ENCODE measurements at places on chromosomes 4 and X.
A peak's percentile ranks its signal among the peaks of the same experiment; 100 is the strongest.

- H3K4me3 ChIP-seq, result no peak overlapping the region
- no peaks in the 10 kb centered on the region for H3K27me3 ChIP-seq
- no peaks in the 10 kb centered on the region for H3K36me3 ChIP-seq
- no peak for DNase-seq
- H3K27ac ChIP-seq, result no peak overlapping the region
- H3K4me1 ChIP-seq, result no peaks in the 10 kb centered on the region
Measured at GRCh38 chrX:8484360-8484949, 19.8 kb downstream of the VCX3B start.

DNA sequence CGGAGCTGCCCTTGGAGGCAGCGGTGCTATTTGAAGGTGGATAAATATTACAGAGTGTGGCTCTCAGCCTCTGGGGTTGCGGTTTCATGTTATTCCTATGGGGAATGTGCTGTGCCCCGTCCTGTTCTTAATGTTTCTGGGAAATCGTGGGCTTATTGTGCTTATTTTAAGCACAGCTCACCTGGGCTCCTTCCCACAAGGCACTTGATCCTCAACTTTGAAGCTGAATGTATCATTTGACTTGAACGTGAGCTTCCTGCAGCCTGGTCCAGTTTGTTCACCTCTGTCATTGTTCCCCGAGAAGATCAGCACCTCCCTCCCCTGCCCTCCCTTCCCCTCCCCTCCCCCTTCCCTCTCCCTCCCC is 3.9 kb downstream of the SORCS2 start:
- H3K27me3 ChIP-seq, result peaks cover 39% of the 10 kb centered on the region
- no peaks in the 10 kb centered on the region for H3K36me3 ChIP-seq
- H3K4me3 ChIP-seq, result no peak overlapping the region
- H3K27ac ChIP-seq, result no peak overlapping the region
- H3K4me1 ChIP-seq, result no peaks in the 10 kb centered on the region
- no peak for DNase-seq

DNA sequence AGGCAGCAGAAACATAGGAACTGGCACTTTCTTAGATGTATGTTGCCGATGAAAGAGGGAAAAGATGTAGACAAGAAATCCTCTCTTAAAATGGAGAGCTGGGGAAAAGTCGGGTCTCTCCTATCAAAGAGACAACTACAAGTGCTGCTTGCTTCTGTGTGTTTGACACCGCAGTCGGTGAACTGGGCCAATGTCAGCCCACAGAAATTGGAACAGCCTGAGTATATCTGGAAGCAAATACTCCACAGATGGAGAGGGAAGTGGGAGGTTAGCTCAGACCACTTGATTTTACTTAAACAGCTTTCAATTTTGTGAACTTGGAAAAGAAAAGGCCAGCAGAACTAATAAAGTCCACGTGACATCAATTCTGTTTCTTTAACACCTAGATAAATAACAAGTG is 230.9 kb upstream of the FAT1 start:
- no peak overlapping the region for H3K27ac ChIP-seq
- no peaks in the 10 kb centered on the region for H3K27me3 ChIP-seq

GRCh38 chr4:2763511-2763967 is 7.4 kb upstream of the TNIP2 start:
- H3K4me1 ChIP-seq, result peaks cover 14% of the 10 kb centered on the region
- H3K4me3 ChIP-seq, result peak overlapping the region; percentile 54
- no peak for DNase-seq
- H3K27ac ChIP-seq, result no peak overlapping the region
- no peaks in the 10 kb centered on the region for H3K36me3 ChIP-seq

- H3K27ac ChIP-seq, result no peak overlapping the region
- DNase-seq, result no peak
- H3K4me1 ChIP-seq, result no peaks in the 10 kb centered on the region
- no peak overlapping the region for H3K4me3 ChIP-seq
Measured at GRCh38 chrX:15319075-15319474, 3.6 kb upstream of the ASB11 start.

GRCh38 chrX:74579597-74580198 is 34.7 kb downstream of the RLIM start:
- H3K36me3 ChIP-seq, result peaks cover 8% of the 10 kb centered on the region
- no peak overlapping the region for H3K4me3 ChIP-seq
- peak overlapping the region; percentile 78 for H3K27ac ChIP-seq
- no peaks in the 10 kb centered on the region for H3K27me3 ChIP-seq

GRCh38 chrX:69163936-69164741 is 1.1 kb downstream of the PJA1 start:
- H3K27me3 ChIP-seq, result no peaks in the 10 kb centered on the region
- H3K4me1 ChIP-seq, result peaks cover 27% of the 10 kb centered on the region
- peak; percentile 37 for DNase-seq
- H3K27ac ChIP-seq, result peak overlapping the region; percentile 71
- H3K4me3 ChIP-seq, result peak overlapping the region; percentile 73
- H3K36me3 ChIP-seq, result peaks cover 12% of the 10 kb centered on the region

DNA sequence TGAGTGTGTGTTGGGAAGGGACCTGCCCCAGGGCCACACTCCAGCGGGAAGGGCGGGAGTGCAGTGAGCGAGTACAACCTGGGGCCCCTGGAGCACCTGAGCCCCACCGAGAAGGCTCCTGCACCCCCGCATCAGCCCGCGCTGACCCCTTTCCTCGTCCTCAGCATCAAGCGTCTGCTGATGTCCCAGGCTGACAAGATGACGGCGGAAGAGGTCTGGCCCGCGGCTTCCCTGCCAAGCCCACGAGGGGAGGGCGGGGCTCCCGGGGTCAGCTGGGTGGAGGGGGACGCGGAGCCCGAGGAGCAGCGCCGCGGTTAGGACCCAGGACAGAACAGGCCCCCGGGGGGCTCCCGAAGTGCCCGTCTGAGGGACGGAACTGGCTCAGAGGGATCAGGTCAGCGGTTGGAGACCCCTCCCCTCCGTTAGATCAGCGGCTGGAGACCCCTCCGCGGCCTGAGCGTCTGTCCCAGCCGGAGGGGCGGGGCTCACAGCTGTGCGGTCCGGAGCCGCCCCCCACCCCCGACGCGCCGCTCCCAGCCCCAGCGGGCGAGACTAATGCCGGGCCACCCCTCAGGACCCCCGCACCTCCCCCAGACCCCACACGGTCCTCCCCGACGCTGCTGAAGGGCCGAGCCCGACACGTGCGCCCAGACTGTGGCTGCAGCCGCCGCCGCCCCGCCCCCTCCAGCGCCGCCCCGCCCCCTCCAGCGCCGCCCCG is 6.7 kb downstream of the MYL5 start:
- no peak overlapping the region for H3K27ac ChIP-seq
- peaks cover 4% of the 10 kb centered on the region for H3K27me3 ChIP-seq
- DNase-seq, result peak; percentile 69
- no peaks in the 10 kb centered on the region for H3K36me3 ChIP-seq
- peak overlapping the region; percentile 54 for H3K4me3 ChIP-seq
- H3K4me1 ChIP-seq, result peaks cover 12% of the 10 kb centered on the region

GRCh38 chrX:119156241-119156640 is 28.6 kb upstream of the KIAA1210 start:
- no peaks in the 10 kb centered on the region for H3K36me3 ChIP-seq
- H3K4me1 ChIP-seq, result no peaks in the 10 kb centered on the region
- H3K4me3 ChIP-seq, result no peak overlapping the region
- peaks cover 5% of the 10 kb centered on the region for H3K27me3 ChIP-seq
- no peak overlapping the region for H3K27ac ChIP-seq
- DNase-seq, result no peak

DNA sequence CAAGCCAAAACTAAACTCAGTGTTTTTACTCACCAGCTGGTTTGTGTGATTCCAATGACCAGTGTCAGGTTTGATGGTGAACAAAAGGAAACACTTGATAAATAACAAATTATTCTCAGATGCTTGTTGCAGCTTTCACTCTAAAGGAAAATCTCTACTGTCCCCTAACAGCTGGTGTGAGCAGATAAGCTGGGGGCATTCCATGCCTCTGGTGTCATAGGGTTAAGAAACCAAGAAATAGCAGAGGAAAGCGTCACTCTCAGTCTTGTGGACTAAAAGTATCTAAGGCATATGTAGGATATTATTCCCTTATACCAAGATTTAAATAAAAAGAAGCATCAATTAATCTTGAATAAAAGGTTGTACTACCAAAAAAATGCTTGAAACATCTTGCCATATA is 24.3 kb downstream of the TRPC5 start:
- no peaks in the 10 kb centered on the region for H3K36me3 ChIP-seq
- no peak for DNase-seq
- no peak overlapping the region for H3K4me3 ChIP-seq
- no peak overlapping the region for H3K27ac ChIP-seq
- H3K27me3 ChIP-seq, result peaks cover 2% of the 10 kb centered on the region

GRCh38 chrX:41009850-41010846 is 75.1 kb upstream of the USP9X start:
- peaks cover 23% of the 10 kb centered on the region for H3K4me1 ChIP-seq
- peak overlapping the region; percentile 57 for H3K4me3 ChIP-seq
- no peaks in the 10 kb centered on the region for H3K27me3 ChIP-seq
- H3K27ac ChIP-seq, result peak overlapping the region; percentile 82
- H3K36me3 ChIP-seq, result no peaks in the 10 kb centered on the region
- peak; percentile 25 for DNase-seq

- H3K27ac ChIP-seq, result no peak overlapping the region
- no peaks in the 10 kb centered on the region for H3K36me3 ChIP-seq
- DNase-seq, result peak; percentile 17
- peaks cover 4% of the 10 kb centered on the region for H3K27me3 ChIP-seq
- H3K4me3 ChIP-seq, result no peak overlapping the region
Measured at GRCh38 chr4:41281038-41281634, 24.4 kb downstream of the UCHL1 start.

GRCh38 chr4:87078987-87079486 is 141.4 kb downstream of the KLHL8 start:
- no peak for DNase-seq
- peaks cover 3% of the 10 kb centered on the region for H3K36me3 ChIP-seq
- no peak overlapping the region for H3K4me3 ChIP-seq
- H3K27ac ChIP-seq, result no peak overlapping the region

DNA sequence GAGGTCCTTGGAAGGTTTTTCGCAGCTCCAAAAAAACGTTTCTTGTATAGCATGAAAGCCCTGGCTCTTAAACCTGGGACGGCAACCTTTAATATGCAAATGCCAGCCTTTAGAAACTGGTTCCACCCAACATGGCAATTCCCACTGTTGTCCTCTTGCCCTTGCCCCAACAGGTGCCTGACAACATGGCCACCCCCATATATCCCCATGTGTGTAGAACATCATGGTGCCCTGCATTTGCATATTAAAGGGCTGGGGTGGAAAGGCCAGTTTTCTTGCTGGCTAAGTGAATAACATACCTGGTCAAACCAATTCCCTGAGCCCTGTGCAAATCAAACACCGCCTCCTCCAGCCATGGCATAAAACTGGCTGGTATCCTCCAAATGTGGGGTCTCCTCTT is 26.0 kb upstream of the GLRA3 start:
- H3K27ac ChIP-seq, result no peak overlapping the region
- H3K4me1 ChIP-seq, result no peaks in the 10 kb centered on the region
- no peaks in the 10 kb centered on the region for H3K36me3 ChIP-seq
- H3K4me3 ChIP-seq, result no peak overlapping the region
- DNase-seq, result no peak
- H3K27me3 ChIP-seq, result no peaks in the 10 kb centered on the region

GRCh38 chr4:8269535-8270417 is at the start of gene HTRA3:
TSS of gene HTRA3 (plus strand) at chr4:8269754. CDS start at chr4:8269969, 215 bp downstream.
- H3K4me3 ChIP-seq, result no peak within 1 kb of the TSS
- peaks cover 23% of the 10 kb centered on the region for H3K27me3 ChIP-seq
- H3K27ac ChIP-seq, result no peak within 1 kb of the TSS
- H3K4me1 ChIP-seq, result peaks cover 1% of the 10 kb centered on the region
- no peak for DNase-seq

DNA sequence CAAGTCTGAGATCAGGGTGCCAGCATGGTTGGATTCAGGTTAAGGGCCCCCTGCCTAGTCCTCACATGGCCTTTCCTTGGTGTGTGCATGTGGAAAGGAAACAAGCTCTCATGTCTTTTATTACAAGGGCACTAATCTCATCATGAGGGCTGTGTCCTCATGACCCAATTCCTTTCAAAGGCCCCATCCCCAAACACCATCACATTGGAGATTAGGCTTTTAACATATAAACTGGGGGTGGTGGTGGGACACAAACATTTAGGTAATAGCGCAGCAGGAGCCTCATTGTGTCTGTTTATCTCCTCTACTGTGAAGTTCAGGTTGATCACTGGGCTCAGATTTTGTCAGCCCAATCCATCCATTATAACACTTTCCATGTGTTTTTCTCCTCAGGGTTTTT is 41.0 kb downstream of the BEX3 start:
- DNase-seq, result no peak
- no peak overlapping the region for H3K4me3 ChIP-seq
- H3K36me3 ChIP-seq, result no peaks in the 10 kb centered on the region
- H3K4me1 ChIP-seq, result peaks cover 7% of the 10 kb centered on the region
- H3K27ac ChIP-seq, result no peak overlapping the region

GRCh38 chr4:100420571-100420970 is 97.3 kb downstream of the EMCN start:
- H3K36me3 ChIP-seq, result no peaks in the 10 kb centered on the region
- no peak overlapping the region for H3K27ac ChIP-seq
- no peak for DNase-seq
- H3K4me3 ChIP-seq, result no peak overlapping the region

DNA sequence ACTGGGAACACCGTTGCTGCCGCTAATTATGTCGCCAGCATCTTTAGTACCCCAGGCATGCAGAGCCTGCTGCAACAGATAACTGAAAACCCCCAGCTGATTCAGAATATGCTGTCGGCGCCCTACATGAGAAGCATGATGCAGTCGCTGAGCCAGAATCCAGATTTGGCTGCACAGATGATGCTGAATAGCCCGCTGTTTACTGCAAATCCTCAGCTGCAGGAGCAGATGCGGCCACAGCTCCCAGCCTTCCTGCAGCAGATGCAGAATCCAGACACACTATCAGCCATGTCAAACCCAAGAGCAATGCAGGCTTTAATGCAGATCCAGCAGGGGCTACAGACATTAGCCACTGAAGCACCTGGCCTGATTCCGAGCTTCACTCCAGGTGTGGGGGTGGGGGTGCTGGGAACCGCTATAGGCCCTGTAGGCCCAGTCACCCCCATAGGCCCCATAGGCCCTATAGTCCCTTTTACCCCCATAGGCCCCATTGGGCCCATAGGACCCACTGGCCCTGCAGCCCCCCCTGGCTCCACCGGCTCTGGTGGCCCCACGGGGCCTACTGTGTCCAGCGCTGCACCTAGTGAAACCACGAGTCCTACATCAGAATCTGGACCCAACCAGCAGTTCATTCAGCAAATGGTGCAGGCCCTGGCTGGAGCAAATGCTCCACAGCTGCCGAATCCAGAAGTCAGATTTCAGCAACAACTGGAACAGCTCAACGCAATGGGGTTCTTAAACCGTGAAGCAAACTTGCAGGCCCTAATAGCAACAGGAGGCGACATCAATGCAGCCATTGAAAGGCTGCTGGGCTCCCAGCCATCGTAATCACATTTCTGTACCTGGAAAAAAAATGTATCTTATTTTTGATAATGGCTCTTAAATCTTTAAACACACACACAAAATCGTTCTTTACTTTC is 1.8 kb downstream of the UBQLN2 start:
- peak overlapping the region; percentile 93 for H3K4me3 ChIP-seq
- peaks cover 23% of the 10 kb centered on the region for H3K36me3 ChIP-seq
- H3K4me1 ChIP-seq, result peaks cover 30% of the 10 kb centered on the region
- no peaks in the 10 kb centered on the region for H3K27me3 ChIP-seq
- no peak for DNase-seq
- H3K27ac ChIP-seq, result peak overlapping the region; percentile 98

DNA sequence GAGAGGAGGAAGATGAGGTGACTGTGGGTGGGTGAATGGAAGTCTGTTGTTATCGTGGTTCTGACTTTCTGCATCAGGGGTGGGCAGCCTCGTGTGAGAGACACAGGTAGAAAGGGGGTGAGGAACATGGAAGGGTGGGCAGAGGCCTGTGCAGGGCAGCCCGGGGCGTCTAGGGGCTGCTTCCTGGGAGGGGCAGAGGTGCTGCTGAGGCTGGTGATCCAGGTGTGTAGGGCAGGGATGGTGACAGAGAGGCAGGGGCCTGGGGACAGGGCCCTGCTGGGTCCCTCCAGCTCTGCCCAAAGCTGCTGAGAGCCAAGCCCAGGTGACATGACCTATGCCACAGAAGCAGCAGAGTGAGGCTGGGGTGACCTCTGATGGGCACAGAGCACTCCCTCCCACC is 89.7 kb upstream of the C4orf50 start:
- H3K27ac ChIP-seq, result no peak overlapping the region
- H3K36me3 ChIP-seq, result peaks cover 8% of the 10 kb centered on the region
- no peak overlapping the region for H3K4me3 ChIP-seq
